ENCODE measurements at places on chromosomes 2 and 18. TPM values are rescaled to one million over a fixed set of nuclear protein-coding genes. Genes with fewer than 3 reads are reported as not detected.

The DYSF gene
- 0.82 TPM for total RNA-seq

The TMEM169 gene
- 0.11 TPM for total RNA-seq

The TXNDC2 gene
- total RNA-seq, result not detected

The IL37 gene
- total RNA-seq, result 0.44 TPM

The MYCN gene
- 0.10 TPM for total RNA-seq

The FIGN gene
- 4.4 TPM for total RNA-seq

The HOXD10 gene
- not detected for total RNA-seq
